ENCODE measurements at places on chromosomes 2 and 18.

GRCh38 chr2:149858901-149859634 is 271.5 kb upstream of the MMADHC start:
- DNase-seq, result no peak

GRCh38 chr2:237726401-237726830 is 72.2 kb upstream of the RBM44 start:
- no peak for DNase-seq

DNA sequence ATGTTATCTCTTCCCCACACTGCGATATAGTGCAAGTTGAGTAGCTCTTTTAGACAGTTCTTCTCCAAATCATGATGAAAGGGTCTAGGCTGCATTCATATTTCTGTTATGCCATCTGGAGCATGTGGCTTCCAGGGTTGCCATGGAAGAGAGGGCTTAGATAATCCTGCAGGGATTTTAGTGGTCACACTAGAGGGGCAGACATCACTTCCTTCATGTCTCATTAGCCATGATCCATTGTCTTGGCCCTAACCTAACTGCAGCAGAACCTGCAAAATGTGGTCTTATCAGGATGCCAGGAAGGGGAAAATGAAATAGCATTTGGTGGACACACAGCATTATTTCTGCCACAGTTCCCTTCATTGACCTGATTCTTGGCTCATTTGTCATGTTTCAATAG is 83.1 kb downstream of the ADAM23 start:
- no peak for DNase-seq

DNA sequence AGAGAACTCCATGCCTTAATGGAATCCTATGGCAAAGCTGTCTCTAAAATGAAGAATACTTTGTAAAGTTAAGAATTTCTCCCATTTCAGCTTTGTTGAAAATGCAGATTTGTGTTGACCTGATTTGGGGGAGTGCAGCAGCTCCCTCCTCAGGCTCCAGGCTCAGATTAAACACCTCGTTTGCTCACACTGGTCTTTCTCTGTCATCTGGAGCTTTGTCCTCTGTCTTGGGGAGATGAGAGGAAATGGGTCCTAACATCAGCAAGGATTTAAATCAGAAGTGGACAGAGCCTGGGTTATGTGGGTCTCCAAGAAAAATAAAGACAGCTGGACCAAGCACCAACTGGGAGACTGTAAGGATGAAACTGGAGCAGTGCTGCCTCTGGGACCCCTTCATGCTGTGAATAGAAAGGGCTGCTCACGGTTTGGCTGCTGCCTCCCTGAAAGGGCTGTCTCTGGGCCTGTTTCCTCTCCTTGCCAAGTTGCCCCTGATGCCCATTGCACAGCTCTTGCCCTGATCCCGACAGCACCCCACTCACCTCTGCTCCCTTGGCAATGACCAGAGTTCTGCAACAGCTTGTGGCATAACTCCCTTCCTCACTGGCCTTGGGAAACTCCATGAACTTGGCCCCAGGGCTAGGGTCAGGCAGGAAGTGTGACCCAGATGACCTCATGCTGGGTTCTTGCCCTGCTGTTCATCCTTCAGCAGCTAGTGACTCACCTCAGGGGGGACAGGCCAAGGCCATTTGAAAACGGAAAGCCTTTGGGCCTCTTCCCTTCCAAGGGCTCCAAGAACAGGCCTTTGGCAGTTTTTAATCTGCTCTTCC is 197.2 kb downstream of the CYP26B1 start:
- peak; percentile 85 for DNase-seq

DNA sequence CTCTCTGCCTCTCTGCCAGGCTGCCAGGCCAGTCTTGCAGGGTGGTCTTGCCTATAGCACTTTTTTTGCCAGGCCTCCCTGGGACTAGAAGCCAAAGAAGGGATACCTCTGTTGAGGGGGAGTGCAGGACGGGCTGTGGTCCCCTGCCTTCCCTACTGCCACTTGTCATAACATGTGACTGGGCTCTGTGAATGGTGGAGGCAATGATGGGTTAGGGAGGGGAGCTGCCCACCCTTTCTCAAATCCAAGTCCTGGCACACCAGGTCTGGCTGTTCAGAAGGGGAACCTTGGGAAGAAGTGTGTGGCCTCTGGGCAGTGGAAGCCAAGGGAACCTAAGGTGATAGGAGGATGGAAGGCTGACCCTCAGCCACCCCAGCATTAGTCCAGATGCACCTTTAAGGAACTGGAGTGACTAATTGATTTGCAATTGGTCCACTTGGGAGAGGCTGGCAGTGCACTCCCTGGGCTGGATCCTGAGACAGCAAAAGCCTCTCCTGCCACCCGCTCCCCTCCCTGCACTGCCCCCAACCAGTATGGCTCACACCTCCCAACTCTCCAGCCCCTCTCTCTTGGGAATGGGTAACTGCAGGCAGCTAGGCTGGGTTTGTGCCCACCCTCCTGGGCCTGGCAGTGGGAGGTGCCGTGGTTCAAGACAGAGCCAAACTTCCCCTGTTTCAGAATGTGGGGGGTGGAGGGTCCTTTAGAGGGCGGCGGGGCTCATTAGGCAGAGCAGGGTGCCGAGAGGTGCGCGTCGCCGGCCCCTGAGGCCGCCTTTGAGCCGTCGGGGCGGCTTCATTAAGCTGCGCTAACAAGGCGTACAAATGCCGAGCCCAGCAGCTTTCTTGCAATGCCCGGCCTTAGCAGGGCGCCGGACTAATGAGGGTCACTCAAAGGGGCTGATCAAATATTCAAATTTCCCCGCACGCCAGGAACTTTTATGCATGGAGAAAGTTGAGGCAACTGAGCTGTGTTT is 4.5 kb upstream of the SIX3 start:
- DNase-seq, result no peak

GRCh38 chr18:37668971-37669747 is 103.6 kb upstream of the CELF4 start:
- DNase-seq, result peak; percentile 84

- no peak for DNase-seq
These were observed 81.3 kb downstream of the MYOM1 start for GRCh38 chr18:3138274-3138975.

GRCh38 chr2:216012133-216012829 is 1.1 kb downstream of the MREG start:
- no peak for DNase-seq

GRCh38 chr18:46815661-46816060 is 58.8 kb upstream of the ST8SIA5 start:
- no peak for DNase-seq

DNA sequence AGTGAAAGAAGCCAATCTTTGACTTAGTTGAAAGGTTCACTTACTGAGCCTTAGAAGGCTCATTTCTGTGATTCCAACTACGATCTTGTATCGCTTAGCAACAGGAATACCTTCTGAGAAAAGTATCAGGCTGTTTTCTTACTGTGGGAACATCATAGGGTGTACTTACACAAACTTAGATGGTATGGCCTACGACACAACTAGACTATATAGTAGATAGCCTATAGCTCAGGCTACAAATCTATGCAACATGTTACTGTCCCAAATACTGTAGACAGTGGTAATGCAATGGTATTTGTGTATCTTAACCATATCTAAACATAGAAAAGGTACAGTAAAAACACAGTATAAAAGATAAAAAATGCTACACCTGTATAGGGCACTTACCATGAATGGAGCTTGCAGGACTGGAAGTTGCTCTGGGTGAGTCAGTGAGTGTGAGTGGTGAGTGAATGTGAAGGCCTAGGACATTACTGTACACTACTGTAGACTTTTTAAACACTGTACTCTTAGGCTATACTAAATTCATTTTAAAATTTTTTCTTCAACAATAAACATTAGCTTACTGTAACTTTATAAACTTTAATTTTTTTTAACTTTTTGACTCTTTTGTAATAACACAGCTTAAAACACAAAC is 148.8 kb upstream of the STON1 start:
- DNase-seq, result no peak

DNA sequence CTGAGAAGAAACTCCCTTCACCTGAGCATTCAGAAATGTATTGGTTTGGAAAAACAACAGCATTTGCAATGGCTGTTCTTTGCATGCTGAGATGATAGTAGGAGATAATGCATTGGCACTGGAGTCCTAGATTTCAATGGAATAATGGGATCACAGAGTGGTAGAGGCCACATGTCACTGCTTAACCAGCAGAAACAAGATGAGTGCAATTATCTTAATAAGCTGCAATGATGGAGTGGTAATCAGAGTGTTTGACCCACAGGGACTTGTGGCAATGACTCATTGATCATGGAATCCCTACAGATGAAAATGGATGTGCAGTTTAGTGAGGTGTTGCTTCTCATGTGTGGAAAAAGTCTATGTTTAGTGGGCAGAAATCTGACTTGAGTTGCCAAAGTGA is 218.8 kb upstream of the ZEB2 start:
- no peak for DNase-seq

DNA sequence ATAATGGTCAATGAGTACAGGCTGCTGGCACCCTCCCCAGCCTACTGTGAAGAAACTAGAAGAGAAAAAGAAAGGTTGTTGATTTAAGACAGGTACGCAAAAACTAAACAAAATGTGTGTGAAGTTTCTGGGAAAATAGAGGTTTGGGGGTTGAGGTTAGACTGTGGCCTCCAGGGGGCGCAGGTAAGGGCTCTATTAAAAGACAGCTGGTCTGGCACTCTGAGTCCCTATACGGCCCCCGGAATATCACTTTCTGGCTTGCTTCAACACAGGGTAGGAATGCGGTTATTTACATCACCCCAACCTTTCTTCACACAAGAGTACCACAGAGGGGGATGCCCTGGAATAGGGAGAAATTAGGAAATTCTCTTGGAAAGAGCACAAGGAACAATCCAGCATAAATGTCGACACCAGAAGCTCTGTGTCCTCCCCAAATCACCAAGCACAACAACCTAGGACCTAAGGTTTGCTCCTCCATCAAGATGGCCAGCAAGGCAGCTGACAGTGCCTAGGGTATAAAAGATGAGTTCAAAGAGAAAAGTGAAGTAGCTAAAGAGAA is 480.8 kb upstream of the KLHL29 start:
- DNase-seq, result peak; percentile 62

- no peak for DNase-seq
These were observed 10.9 kb downstream of the SH3RF3 start for GRCh38 chr2:109139865-109140396.

- no peak for DNase-seq
These were observed 2.7 kb upstream of the PPP4R1 start for GRCh38 chr18:9617006-9617542.

GRCh38 chr2:197425550-197425949 is 9.3 kb downstream of the SF3B1 start:
- no peak for DNase-seq

DNA sequence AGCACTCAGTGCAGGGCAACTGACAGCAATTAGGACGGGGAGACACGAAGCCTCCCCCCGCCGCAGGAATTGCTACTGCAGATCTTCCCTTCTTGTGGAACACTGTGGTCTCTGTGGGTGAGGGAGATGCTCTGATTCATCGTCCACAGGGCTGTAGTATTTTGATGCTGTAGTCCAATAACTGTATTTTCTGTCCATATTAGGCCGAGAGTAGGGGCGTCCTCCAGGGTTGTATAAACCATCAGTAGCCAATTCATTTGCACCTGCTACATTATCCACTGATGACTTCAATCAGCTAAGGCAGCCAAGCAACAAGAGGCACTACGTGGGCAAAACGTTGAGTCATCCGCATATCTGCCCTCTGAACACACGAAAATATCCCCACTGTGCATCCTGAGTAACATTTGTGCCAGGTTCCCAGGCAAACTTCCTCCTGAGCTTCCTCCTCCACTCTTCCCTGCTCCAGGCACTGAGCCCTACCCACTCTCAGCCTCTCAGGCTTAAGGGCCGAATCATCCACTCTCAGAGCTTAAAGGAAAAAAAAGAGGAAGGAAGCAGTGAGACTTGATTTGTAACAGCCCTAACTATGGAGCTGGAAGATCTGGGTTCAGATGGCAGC is 62.1 kb downstream of the LBH start:
- no peak for DNase-seq

DNA sequence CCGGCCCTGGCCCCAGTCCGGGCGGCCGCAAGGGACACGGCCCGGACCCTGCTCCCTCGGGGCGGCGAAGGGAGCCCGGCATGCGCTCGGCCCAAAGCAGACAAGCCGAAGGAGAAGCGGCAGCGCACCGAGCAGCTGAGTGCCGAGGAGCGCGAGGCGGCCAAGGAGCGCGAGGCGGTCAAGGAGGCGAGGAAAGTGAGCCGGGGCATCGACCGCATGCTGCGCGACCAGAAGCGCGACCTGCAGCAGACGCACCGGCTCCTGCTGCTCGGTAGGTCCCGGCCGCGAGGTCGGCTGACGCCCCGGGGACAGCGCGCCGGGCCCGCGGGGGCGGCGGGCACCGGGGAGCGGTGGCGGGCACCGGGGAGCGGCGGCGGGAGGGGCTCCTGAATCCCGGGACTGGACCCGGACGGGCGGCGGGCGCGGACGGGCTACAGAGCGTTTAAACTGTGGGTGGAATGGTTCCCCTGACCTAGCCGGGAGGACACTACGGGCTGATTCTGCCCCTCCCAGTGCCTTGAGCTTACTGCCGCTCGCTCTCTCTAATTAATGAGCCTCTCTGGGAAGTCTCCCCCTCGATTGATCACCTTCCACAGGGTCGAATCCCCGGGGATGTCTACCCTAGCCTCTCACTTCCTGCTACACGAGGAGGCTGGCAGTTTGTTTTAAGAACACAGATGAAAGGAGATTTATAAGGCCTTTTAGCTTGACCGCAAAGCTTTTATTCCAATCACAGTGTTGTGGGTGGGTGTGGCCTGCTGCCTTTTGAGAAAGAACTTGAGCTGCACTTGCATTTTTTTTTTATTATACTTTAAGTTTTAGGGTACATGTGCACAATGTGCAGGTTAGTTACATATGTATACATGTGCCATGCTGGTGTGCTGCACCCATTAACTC is 853 bp downstream of the GNAL start:
- peak; percentile 78 for DNase-seq

DNA sequence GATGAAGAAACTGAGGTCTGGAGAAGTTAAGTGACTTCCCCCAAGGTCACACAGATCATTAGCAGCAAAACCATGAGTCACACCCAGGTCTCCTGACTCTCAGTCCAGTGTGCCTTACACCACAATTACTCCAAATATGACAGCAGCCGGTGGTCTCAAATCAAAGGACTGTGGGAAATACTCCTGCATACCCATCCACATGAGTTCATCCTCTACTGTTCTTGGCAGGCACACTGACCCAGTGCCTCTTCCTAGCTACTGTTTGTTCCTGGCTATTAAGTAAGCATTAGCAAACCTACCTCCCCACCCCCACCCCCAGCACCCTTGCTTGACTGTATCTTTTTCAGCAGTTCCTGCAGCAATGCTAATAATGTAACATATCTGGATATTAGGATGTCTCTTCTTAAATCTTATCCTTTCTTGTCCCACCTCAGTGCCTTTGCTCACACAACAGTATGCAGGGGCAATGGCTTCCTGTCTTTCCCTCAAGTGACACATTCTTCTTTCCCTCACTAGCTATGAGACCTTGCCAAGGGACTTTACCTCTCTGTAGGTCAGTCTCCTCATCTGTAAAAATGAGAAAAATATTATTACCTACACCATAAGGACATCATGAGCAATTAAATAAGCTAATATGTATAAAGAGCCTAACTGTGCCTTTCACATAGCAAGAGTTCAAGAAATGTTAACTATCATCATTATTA is 46.2 kb downstream of the FAM98A start:
- no peak for DNase-seq

Data from islet precursor cell (in vitro differentiated cells).